Cardiac fibroblast (primary cell): ENCODE measurements at places on chromosomes 12 and 14.
A peak's percentile ranks its signal among the peaks of the same experiment; 100 is the strongest.

DNA sequence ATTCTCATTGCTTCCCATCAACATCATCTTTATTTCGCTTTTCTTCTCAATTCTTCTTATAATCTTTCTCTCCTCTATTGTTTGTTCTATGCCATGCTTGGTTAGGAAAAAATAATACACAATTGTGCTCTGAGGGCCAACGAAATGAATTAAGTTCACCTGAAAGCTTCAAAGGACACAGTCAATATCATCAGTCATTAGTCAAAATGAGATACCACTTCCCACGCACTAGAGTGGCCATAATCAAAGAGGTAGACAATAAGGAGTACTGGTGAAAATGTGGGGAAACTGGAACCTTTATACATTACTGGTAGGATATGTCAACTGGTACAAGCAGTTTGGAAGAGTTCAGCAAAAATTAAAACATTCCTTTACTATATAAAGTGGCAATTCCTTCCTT lies 91.5 kb downstream of the TMTC1 start:
- no peak for DNase-seq

GRCh38 chr12:104520242-104520900 lies 63.6 kb downstream of the CHST11 start:
- peak; percentile 38 for DNase-seq

GRCh38 chr14:81591266-81591665 lies 57.6 kb upstream of the SEL1L start:
- no peak for DNase-seq

- no peak for DNase-seq
These were observed 330.5 kb downstream of the PAWR start for GRCh38 chr12:79360286-79360685.

DNA sequence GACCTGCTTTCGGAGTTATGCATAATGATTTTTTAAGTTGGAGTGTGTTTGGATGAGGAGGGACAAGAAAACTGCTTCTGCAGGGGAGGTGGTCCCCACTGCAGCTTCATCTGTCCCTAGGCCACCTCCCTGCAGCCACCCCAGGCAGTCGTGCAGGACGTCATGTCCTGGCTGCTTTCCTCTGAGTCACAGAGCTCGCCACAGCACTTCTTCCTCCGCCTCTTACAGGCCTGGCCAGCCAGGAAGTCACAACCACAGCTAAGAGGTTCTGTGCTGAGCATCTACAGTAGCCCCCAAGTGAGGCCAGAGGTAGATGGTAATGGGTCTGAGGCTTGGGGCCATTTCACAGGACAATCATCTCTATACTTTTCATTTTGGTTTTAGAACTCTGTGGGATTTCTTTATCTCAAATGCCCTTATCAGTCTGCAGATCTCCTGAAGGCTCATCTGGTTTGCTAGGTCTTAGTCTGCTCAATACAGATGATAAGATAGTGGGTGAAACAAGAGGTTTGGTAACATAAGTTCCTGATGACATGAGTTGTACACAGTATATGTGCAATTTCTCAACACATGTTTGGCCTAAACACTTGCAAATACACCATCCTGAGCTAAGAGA lies 106.4 kb downstream of the ARF6 start:
- peak; percentile 91 for DNase-seq

- no peak for DNase-seq
These were observed 226.0 kb downstream of the AEBP2 start for GRCh38 chr12:19665121-19665900.

DNA sequence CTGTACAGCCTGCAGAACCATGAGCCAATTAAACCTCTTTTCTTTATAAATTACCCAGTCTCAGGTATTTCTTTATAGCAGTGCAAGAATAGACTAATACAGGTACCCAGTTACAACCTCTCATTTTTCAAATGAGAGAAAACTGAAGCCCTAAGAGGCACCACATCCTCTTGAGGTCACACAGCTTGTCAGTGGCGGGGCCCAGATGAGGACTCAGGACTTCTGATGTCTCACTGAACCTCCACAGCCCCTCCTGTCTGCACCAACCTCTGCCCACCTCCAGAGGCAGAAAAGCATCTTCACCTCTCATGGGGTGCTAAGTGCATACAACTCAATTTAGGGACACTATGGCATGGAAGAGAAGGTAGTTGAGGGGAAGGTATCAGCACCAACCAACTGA lies 120.7 kb downstream of the CRACR2A start:
- no peak for DNase-seq
